ENCODE measurements at places on chromosomes 5 and 9. TPM values are rescaled to one million over a fixed set of nuclear protein-coding genes. Genes with fewer than 3 reads are reported as not detected.

DNA sequence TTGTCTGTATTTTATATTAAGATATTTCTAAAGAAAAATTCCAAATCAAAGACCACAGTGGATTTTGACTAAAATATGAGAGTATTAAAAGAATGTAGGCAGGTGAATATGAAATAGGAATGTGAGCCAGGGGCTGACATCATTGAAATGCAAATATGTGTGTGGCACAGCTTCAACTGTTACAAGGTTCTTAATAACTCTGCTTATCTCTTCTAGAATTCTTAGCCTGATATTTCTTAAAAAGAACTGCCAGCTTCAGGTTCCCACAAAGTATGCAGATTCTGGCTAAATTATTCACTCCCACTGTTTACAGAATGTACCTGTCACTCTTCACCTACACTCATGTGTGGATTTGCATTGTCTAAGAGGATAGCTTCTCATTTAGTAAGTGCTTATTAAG is 274.4 kb downstream of the DIRAS2 start:
- no peak for DNase-seq

STPG3 gene
- not detected for total RNA-seq

GRCh38 chr5:148626081-148626613 is 28.2 kb downstream of the HTR4 start:
- no peak for DNase-seq

GRCh38 chr5:173762045-173762444 is 126.1 kb upstream of the CPEB4 start:
- no peak for DNase-seq

CCNJL gene
- total RNA-seq, result 4.2 TPM

Measured in renal cortical epithelial cell (primary cell).